ENCODE measurements at places on chromosomes 4 and X.

DNA sequence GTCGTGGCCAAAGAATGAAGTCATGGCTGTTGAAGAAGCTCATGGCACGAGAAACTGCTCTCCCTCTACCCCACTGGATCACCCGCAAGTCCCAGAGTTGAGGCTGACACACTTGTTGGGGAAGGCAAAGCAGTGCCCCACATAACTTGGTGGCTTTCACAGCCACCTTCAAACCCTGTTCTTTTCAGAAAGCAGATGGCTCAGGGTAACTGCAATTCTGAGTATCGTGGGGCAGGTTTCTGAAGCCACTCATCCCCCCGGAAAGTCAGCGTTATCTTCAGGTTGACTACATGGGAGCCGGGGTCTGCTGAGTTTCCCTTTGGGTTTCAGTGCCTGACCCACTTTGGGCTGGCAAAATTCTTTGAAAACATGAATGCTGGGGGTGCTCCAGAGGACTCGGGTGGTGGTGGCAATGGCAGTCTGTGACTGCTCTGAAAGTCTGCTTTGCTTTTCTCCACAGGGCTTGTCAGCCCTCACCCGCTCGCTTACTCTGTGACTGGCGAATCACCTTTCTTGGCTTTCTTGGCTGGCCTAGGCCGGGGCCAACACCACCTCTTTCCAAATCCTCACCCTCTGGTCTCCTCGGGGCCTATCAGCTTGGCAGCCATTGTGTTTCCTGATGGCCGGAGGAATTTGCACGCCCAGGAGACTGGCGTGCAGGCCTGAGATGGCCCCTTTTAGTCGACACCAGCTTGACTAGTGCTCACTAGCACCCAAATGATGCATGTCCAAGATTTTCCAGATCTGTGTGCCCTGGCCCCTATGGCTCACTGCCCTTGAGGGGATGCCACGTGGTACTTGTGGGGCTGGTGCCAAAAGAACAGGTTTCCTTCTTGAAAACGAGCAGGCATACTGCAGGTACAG lies 7.3 kb downstream of the PPP1R3F start:
- DNase-seq: no peak

GRCh38 chr4:2837110-2837903 lies 6.3 kb upstream of the ADD1 start:
- no peak for DNase-seq

GRCh38 chr4:45841791-45842190 lies 282.1 kb downstream of the GABRG1 start:
- DNase-seq: no peak

DNA sequence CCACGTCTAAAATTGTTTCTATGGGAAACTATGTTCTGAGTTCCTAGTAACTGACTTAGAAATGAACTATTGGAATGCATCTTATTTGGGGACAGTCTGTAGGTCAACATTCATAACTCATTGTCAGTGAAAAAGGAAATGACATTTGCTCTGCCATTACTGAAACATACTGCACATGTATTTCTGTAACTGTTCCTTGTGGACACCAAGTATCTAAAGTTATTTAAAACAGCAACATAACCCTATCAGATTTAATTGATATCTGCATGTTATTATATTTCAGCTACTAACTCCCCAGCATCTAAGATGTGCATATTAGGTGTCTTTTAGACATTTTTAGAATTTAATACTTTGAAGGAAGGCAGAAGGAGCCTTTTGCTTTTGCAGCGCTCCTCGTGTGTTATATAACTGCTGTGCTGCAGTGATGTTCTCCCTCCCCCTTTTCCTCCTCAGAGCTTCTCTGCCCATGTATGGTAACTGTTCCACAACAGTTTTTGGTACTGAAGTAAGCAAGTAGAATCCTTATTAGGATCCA lies 37.2 kb upstream of the TMEM131L start:
- no peak for DNase-seq

- DNase-seq: no peak
Observed at GRCh38 chr4:145623831-145624230, 4.6 kb downstream of the MMAA start.

DNA sequence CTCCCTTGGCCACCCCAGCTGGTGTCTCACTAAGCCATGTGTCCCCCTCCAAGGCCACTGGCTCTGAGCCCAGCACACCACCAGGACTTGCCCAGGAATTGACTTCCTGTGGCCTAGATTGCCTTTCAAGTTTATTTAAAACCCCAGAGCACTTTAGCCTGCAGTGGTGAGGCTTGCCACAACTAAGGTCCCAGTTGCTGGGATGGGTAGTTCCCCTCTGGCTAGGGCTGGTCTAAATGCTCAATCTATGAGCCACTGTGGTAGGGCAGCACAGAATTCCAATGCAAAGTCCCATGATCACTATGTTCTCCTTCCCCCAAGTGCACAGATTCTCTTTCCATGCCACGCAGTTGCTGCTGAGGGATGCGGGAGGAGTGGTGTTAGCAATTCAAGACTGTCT lies 61.1 kb upstream of the HCCS start:
- no peak for DNase-seq

- no peak for DNase-seq
Observed at GRCh38 chrX:70166601-70167590, 10.4 kb upstream of the DGAT2L6 start.

- no peak for DNase-seq
Observed at GRCh38 chrX:109187473-109188168, 294.3 kb downstream of the GUCY2F start.

DNA sequence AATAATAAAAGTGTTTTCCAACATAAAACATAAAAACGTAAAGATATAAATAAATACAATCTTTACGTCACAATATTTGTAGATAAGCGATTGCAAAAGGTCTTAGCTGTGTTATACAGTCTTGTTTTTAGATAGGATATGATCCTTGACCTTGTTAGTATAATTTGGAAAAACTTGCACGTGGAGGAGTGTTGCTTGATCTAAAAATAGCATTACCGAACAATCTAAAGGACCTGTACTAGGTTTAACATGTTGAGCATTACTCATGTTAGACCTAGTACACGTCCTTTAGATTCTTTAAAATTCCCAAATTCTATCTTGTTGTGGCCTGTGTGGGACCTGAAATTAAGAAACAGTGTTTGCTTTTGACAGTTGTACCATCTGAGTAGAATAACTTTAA lies 1.6 kb downstream of the METAP1 start:
- no peak for DNase-seq

DNA sequence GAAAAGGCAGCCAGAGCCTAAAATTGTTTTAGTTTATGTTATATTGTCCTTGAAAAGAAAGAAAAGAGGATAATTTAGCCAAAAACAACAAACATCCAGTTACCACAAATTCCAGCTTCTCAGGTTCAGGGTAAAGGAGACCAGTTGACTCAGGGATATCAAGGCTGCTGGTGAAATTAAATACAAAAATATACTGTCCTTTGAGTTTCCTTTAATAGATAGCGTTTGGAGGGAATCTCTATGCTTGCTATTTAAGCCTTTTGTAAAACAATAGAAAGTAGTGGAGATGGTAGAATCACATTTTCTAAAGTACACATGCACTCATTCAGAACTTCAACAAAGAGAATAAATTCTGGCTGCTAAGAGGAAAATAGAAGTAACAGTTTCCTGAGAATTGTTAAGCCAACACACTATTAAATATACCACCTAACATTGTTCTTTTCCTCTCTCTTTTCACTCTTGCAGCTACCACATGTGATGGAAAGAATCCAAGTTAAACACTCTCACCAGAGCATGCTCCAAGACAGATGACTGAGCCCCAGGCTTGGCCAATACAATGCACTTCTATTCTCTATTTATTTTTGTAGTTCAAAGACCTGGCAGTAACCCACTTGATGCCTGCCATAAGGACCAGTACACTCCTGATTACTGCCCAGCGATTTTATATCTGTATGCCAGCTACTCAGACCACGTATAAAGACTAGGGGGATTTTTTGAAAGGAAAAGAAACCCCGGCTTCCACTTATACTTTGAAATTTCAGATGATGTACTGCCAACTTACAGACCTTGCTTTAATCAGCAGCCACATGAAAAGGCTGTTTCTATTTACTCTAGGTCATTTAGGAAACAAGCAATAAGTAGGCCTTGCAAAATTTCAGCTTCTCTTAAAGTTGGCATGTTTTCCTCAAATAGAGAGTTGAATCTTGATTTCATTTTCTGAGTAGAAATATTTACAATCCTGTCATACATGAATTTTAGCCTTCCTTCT lies 756.9 kb downstream of the FAT4 start:
- no peak for DNase-seq

DNA sequence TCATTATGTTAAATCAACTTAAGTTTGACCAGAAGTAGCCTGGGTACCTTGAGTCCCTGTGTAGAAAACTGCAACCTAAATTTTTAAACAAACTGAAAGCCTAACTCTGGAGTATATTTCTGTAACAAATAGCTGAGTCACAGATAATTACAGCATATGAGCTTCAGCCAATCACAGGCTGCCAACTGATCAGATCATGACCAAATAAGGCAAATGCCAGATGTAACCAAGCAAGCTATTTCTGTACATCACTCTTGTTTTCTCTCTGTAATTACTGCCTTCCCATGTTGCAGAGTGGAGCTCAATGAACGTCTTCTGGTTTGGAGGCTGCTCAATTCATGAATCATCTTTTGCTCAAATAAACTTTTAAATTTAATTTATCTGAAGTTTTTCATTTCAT lies 980.9 kb upstream of the DIAPH2 start:
- DNase-seq: no peak

GRCh38 chr4:176957353-176958118 lies 164.8 kb upstream of the VEGFC start:
- DNase-seq: no peak

GRCh38 chr4:158873795-158874401 lies 105.1 kb downstream of the FNIP2 start:
- peak; percentile 58 for DNase-seq

DNA sequence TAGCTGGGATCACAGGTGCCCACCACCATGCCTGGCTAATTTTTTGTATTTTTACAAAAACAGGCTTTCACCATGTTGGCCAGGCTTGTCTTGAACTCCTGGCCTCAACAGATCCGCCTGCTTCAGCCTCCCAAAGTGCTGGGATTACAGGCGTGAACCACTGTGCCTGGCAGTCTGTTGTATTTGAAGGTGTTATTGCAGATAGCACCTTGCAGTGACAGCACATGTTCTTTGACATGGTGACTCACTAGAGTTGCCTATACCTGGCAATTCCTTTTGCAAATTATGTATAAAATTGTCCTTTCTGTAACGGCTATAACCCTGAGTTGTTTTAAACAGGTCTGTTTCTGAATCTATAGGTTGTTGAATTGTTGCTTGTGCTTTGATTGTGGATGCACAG lies 7.9 kb downstream of the OGT start:
- DNase-seq: no peak

- DNase-seq: no peak
Observed at GRCh38 chrX:103624111-103624510, 4.7 kb upstream of the TCEAL1 start.

DNA sequence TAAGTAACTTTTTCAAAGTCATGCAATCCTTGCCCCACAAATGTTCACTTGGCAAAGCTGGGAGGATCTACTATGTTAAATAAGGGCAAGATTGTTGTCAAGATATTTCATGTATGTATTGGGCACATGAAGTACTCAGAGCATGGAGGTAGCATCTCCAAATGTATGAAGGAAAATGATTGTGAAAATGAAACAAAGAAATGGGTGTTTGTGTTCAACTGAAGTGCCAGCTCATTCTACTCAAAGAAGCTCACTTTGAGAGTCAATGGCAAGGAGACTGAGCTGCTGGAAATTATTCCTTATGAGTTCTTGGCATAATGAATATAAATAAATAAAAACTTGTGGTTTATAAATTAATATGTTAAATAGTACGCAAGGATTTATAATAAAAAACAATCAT lies 124.5 kb upstream of the ARSJ start:
- DNase-seq: no peak

GRCh38 chr4:2252530-2253091 lies 9.3 kb downstream of the MXD4 start:
- DNase-seq: no peak
